ENCODE measurements at places on chromosomes 7 and 10.

GRCh38 chr7:1758028-1758858, 88.2 kb downstream of the ELFN1 start:
- peak; percentile 28 for DNase-seq

DNA sequence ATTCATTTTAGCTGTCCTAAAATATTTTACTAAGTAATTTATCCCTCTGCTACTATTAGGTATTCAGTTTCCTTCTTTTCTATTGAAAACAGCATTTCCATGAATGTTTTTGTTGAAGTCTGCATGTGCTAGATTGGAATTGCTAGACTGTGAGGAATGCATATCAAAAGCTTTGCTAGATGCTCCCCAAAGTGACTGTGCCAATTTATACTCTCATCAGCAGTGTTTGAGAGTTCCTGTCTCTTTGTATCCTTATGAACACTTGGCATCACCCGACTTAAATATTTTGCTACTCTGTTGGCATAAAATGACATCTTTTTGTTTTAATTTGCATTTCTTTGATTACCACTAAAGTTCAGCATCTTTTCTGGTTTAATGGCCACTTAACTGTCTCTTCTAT, 45.0 kb upstream of the PRR15 start:
- DNase-seq, result no peak

GRCh38 chr10:65396997-65397396, 1528.8 kb upstream of the LRRTM3 start:
- DNase-seq, result no peak

- DNase-seq, result no peak
Measured at GRCh38 chr10:130362308-130362761, 226.1 kb downstream of the GLRX3 start.

- no peak for DNase-seq
Measured at GRCh38 chr10:43166207-43166879, 28.1 kb downstream of the CSGALNACT2 start.

DNA sequence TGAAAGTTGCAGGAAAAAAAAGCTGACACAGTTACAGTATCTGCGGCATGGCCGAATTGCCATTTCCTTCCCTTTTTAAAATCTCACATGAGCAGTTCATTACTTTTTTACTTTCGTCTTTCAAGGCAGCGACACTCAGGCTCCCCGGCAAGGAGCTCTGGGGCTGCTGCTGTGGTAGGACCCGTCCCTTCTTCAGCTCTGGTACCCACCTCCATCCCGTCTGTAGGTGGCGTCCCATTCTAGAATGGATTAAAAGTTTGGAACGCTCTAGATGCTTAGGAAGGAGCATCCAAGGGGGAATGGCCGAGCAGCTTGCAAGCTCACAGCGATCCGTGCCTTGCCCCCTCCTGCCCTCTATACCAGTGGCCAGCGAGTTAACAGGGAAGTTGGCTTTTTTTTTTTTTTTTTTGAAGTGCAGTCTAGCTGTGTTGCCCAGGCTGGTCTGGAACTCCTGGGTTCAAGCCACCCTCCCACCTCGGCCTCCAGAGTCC, 22.8 kb upstream of the TTYH3 start:
- no peak for DNase-seq

GRCh38 chr10:31977440-31978155, 49.0 kb upstream of the ARHGAP12 start:
- DNase-seq, result no peak

GRCh38 chr10:112359606-112360307, 14.2 kb upstream of the ACSL5 start:
- DNase-seq, result no peak

DNA sequence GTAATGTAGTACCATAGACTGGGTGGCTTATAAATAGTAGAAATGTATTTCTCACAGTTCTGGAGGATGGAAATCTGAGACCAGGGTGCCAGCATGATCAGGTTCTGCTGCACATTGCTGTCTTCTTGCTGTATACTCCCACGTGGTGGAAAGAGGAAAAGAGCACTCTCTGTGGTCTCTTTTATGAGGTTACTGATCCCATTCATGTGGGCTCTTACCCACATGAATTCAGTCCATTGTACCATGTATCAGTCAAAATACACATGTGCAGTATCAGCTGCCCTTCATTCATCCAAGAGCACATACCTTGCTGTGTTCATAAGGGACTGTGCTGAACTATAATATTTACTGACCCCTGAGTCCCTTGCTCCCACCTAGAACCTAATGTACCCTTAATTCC, 17.1 kb downstream of the PNLIPRP2 start:
- DNase-seq, result no peak

DNA sequence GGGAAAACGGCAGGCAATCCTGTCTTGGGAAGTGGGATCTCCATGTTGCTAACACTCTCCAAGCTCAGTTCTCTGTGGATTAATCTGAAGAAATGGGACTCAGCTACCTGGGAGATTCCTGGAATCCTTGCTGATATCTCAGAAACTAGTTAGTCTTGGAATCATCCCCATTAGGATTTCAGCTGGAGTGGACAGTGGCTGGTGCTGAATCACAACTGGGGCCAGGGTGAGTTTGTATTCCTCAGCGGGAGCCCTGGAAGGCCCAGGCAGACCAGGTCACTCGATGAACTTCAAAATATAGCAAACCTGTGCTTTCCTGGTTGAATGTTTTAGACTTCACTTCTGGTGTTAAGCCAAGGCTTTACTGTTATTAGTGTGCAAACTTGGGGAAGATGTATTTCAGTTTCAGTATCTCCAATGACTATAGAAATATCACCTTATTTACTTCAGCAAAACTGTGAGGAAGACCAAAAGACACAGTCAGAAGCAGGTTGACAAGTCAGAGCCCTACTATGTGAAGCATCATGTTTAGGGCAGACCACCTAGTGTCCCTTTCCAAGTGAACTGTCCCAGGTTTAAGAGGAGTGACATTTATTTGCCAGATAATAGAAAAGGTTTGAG, 126.1 kb downstream of the AOAH start:
- no peak for DNase-seq

GRCh38 chr10:65501259-65501658, 1424.6 kb upstream of the LRRTM3 start:
- peak; percentile 56 for DNase-seq

- no peak for DNase-seq
Measured at GRCh38 chr10:110432084-110432483, 65.6 kb upstream of the DUSP5 start.

- DNase-seq, result no peak
Measured at GRCh38 chr7:132475037-132475668, 101.1 kb downstream of the PLXNA4 start.

GRCh38 chr10:1152386-1153250, 96.4 kb downstream of the WDR37 start:
- no peak for DNase-seq

GRCh38 chr7:81791568-81792518, 22.0 kb upstream of the HGF start:
- DNase-seq, result no peak

DNA sequence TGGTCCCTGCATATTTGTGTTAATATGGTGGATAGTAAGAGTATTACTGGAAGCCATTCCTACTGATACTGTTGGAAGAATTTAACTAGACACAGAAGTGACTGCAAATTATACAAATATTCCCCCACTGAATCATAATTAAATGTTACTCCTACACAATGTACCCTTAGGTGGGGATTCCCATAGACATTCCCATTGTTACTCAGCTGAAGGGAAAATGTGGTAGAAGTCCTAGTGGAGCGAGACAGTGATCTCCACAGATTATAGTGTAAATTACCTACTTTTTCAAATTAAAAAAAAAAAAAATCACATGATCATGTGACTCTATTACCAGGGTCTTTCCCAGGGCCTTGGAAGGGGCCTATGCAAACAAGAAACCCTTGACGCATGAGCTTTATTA, 611.8 kb downstream of the LRMDA start:
- no peak for DNase-seq

DNA sequence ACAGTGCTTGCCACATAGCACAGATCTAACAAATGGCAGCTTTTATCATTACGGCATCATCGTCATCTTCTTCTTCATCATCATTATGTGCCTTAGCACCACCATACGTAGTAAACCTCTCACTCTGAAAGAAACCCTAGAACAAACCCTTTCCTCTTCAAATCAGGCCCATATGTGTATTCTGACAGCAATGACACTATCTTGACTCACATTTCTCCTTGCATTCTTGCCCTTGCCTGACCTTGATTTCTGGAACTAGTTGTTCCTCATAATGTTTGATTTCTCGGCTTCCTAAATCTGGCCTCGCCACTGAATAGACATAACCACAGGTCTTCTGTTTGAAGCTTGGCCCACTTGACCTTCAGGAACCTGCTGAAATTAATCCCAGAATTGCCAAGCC, 115.3 kb downstream of the DGKI start:
- DNase-seq, result no peak

GRCh38 chr10:123451618-123452245, 214.4 kb upstream of the GPR26 start:
- DNase-seq, result no peak

DNA sequence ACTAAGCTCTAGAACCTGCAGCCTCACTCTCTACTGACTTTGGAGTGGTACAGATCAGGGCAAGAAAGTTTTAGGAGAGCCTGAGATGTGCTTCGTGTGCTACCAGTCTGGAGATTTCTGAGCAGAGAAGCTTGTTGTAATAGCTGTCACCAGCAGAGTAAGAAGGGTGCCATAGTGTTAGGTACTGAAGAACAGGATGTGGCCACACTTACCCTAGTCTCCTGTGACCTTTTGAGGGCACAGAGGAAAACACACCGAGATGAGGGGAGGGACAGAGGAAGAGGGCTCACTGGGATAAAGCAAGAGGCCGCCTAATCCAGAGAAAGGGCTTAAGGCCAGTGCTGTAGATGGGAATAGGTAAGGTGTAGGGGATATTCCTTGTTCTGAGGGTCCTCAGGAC, 146.2 kb upstream of the MTPN start:
- DNase-seq, result no peak

DNA sequence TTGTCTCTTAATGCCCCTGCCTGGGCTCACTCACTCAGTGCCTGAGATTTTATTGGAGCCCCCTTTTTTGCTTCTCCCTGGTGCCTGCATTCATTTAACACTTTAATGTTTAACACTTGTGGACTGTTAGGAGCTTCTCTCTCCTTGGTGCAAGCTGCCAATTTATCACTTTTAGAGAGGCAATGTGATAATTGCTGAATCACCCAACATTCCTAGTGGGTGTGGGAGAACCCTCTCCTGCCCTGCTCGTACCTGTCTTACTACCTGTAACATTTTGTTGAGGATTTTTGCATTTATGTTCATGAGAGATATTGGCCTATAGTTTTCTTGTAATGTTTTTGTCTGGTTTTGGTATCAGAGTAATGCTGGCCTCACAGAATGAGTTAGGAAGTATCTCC, 13.2 kb downstream of the STAM start:
- no peak for DNase-seq

GRCh38 chr7:35261476-35262285, 7.8 kb upstream of the TBX20 start:
- DNase-seq, result no peak

DNA sequence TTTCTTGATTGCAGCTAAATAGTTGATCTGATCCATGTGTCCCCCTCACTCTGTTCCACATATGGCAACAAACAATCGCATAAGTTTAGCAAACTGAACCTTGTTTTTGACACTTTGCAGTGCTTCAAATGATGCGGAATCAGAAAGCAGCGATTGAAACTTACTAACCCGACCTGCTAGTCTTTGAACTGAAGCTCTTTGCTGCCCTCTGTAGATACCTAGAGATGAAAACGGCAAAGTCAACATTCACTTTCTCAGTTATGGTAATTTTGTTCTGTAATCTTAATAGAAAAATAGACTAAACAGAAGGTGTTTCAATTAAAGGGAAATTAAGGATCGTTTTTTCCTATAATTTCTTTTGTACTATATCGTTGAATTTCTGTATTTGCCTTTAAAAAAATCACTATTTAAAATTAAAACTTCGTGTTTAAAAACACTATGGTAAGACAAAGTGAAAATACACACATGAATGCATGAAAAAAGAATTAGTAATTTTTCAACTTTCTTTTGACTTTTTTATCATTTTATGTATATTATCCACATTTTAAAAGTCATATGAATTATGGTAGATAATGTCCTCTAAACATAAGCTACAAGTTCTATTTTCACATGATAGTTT, 276.5 kb downstream of the MAGI2 start:
- peak; percentile 34 for DNase-seq

DNA sequence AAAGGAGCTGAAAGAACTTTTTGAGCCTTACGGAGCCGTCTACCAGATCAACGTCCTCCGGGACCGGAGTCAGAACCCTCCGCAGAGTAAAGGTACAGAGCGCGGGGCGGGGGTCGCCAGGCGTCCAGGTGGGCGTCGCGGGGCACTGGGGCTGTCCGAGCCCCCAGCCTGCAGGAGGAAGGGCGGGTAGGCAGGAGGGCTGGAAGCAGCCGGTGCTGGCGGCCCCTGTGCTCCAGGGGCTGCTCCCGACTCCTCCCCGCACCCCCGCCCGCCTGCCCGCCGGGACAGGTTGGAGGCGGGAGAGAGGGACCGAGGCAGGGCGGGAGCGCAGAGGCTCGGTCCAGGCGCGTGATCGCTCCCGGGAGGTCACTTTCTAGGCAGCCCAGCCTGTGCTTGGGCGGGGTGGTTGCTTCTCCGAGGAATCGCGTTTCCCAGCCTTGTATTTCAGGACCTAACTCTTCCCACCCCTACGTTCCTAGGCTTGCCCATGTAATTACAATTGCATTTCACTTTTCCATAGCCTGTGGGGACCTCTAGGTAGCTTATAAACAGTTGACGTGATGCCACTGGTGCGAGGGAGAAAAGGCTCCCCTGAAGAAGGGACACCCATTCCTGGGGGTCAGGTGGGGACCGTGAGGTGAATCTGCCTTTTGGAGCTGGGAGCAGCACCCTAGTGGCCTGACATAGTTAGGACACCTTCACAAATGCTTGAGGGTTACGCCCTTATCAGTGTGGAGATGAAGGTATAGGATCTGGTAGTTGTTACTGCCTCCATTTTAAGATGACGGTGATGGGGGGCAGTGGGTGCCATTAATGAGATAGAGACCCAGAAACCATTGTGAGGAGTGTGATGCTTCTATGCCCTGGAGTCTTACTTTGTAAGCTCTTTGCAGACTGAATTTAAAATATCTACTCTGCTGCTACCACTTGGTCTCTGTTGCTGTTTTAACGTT, 148.2 kb downstream of the CELF2 start:
- no peak for DNase-seq

- no peak for DNase-seq
Measured at GRCh38 chr10:85638797-85639196, 727.8 kb downstream of the GRID1 start.

DNA sequence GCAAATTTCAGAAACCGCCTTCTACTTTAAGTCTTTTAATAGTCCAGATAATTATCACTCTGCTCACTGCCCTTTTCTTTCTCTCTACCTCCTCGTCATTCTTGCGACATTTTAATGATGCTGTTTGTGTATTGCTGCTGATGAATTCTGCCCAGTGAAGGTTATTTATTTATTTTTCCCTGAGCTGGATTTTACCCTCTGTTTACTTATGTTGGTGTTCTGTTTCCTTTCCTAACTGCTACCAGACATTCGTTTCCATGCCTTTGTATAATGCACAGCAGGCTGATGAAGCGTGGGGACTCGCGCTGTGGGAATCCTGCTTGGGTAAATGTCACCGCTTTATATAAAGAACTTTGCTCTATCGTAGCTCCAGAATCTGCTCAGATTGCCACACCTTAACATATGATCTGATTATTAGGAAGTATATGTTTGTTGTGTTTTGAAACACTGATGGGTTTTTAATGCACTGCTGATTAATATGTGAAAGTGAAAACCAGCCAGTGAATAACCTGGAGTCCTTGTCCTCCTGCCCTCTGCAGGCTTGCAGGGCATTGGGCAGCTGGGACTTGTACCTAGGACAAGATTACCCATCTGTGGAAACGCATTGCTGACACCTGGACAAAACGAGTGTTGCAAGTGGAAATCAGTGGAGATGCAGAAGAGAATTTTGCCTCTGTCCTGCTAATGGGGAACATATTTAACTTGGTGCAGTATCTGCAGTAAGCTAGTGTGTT, 291.5 kb downstream of the SDK1 start:
- peak; percentile 41 for DNase-seq

- DNase-seq, result no peak
Measured at GRCh38 chr10:68184546-68184945, 47.4 kb downstream of the ATOH7 start.
